Stimulated activated CD8-positive, alpha-beta memory T cell treated with anti-CD3 and anti-CD28 coated beads, Interleukin-4, amount 100 ng/mL, for 4 hours (primary cell): ENCODE measurements at places on chromosomes 6 and 20.

- DNase-seq: no peak
Observed at GRCh38 chr20:51668947-51669346, 99.2 kb downstream of the ATP9A start.

- DNase-seq: no peak
Observed at GRCh38 chr6:122363769-122364483, 35.5 kb upstream of the HSF2 start.

DNA sequence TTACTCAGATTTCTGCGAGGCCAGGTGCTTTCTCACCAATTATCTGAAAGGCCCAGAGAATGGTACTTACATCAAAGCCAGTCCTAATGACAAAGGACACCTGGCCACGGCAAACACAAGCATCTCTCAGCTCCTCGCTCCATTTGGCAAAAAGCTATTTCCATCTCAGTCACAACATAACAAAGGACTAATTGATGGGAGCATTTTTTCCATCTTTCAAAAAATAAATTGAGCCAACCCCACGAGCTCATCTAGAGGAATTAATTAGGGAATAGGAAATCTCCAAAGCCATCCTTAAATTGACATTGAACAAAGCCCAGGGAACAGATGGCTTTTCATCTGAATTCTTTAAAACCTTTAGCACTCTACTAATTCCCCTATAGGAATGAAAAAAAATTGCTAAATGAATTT, 236.7 kb downstream of the HAO1 start:
- no peak for DNase-seq

GRCh38 chr6:158819977-158820622, 932 bp upstream of the EZR start:
- no peak for DNase-seq

DNA sequence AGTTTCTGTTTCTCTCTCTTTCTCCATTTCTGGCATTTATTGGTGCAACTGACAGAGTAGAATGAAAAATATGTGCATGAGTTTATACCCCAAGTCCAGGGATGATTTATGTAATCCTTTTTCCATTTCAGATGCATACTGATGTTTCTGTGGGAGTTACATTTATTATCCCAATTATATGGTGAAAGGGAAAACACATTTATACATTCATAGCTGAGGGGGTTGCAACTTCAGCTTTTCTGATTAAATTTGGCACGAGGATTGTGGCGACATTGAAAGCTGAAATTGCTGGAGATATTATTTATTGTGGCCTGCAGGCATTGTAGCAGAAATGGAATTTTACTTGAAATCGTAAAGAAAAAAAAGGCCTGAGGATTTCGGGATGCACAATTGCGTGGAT, 31.5 kb upstream of the FNDC1 start:
- no peak for DNase-seq

- DNase-seq: no peak
Observed at GRCh38 chr6:105894556-105894955, 191.6 kb upstream of the PRDM1 start.

GRCh38 chr6:10554826-10555225, 33.7 kb downstream of the GCNT2 start:
- no peak for DNase-seq

DNA sequence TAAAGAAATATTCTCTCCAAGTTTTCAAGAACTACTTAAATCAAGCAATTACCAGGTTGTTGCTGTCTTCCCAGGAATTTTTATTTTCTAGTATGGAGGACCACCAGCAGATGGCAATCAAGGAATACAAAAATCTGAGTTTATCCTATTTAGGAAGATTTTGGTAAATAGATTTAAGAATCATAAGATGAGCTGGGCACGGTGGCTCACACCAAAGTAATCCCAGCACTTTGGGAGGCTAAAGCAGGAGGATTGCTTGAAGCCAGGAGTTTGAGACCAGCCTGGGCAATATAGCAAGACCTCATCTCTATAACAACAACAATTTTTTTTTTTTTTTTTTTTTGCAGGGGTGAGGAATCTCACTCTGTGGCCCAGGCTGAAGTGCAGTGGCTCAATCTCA, 19.3 kb upstream of the SEC63 start:
- DNase-seq: no peak

DNA sequence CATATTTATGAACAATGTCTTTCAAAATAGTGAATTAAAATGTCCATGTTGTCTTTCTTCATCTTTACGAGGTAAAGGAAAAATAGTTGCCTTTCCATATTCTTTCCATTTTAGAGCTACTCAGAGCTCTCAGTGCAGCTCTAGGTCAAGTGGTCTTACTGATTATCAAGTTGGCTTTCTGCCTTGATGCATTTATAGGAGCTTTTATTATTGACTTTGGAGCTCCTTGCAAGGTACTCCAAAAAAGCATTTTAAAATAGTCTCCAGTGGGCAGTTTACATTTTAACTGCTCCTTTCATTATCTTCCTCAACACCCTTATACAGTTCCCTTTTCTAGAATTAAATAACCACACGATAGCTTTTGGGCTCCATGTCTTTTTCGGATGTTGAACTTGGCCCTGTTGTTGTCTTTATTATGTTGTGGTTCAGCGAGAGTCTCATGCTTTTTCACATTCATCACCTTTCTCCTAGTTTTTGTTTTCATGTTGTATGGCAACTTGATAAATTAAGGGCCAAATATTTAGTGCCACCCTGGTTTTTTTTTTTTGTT, 122.9 kb downstream of the CLIC5 start:
- no peak for DNase-seq

DNA sequence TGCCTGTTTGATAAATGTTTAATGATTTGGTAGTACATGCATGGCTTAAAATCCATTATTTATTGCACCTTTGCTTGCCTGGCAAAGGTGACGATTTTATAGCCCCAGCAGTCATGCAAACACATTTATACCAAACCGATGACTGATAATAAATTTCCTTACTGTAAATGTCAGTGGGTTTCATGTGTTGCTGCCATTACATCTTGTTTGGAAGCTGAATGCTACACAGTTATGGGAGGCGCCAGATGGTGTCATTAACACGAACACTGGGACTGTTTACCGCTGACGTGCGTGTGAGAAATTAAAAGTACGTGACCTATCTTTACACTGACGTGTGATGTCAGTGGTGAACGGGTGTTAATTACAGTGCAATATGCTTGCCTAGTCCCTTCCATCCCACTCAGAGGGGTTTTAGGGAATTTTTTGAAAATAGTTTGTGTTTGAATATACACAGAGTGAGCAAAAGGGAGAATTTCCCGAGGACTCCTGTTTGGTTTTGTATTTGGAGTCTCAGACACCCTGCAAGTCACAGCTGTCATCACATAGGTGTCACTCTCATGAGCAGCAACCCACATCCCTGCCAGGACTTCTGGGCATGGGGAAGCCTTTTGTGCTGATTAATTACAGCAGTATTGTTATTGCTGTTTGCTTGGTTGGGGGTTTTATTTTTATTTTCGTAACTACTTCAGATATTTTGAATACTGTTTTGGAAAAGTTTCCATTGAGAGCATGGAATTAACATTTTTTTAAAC, 151.8 kb upstream of the INSM1 start:
- DNase-seq: no peak

- DNase-seq: no peak
Observed at GRCh38 chr20:56940466-56940865, 311.4 kb downstream of the TFAP2C start.

- no peak for DNase-seq
Observed at GRCh38 chr6:143176090-143177021, 115.7 kb downstream of the AIG1 start.

DNA sequence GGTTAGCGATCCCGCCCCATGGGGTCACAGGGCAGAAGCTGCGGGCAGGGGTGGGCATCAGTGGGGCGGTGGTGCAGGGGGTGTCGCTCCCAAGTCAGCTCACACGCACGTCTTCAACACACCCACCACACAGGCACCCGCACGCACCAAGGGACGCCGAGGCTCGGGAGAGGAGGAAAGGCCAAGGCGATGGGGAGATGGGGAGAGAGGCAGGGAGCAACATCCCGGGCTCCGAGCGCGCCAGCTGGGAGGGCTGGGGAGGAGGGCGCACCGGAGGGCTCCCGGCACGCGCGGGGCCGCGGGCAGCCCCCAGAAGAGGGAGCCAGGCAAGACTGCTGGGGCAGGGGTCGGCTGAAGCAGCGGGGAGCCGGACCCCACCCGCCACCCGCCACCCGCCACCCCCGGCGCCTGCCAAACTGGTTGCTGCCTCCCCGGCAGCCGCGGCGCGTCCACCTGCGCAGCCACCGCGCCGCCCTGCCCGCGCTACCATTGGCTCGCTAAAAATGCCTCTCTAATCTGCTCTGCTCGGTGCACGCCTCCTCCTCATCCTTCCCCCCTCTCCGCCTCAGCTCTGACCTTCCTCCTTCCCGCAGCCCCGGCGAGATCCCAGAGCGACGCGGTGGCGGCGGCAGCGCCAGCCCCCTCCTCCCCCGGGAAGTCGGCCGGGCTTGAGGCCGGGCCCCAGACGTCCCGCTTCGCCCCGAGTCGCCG, at the start of gene PACSIN1:
Gene PACSIN1, plus strand, starts transcription at position 546 of the 711 bp plus-strand sequence. CDS start 60,230 bp downstream, outside the sequence.
- no peak for DNase-seq

GRCh38 chr6:4736371-4736873, 39.8 kb upstream of the CDYL start:
- DNase-seq: no peak

DNA sequence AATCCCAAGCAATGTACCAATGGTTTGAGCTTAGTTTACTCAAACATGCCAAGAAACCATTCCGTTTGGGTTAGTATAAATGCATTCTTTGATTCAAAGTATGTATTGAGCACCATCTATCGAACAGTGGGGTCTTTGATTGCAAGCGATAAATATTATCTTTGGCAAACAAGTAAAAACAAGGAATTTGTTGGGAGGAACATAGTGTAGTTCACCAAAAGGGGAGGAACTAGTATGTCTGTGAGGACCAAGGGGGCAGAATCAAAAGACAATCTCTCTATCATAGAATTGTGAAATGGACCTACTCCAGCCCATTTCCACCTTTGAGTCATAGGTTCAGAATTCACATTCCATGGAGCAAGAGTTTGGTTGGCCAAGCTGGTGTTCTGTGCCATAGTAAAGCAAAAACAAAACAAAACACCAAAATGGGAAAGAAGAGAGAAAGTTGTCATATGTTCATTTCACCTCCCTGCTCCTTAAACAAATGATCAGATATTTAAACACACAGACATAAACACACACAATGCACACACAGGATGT, 266.0 kb downstream of the TSHZ2 start:
- no peak for DNase-seq

- no peak for DNase-seq
Observed at GRCh38 chr20:45191926-45192325, 14.9 kb upstream of the SEMG1 start.
